ENCODE measurements at places on chromosomes 12 and 14.

GRCh38 chr12:91994208-91994797 lies 151.3 kb downstream of the BTG1 start:
- no peak for DNase-seq

DNA sequence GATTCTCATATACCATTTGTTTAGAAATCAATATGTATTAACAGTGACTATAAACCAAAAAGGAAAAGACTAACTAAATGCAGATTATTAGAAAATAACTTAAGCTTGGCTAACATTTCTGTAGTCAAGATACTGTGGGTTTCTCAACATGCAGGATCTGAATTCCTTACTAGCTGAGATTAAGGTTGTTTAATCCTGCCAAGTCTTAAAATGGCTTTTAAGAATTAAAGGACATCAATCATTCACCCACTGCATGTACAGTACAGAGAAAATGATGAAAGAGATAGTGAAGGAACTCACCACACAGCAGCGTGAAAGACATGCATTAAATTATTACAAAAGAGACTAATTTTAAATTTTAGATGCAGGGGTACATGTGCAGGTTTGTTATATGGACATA lies 3.8 kb downstream of the ACSS3 start:
- no peak for DNase-seq

DNA sequence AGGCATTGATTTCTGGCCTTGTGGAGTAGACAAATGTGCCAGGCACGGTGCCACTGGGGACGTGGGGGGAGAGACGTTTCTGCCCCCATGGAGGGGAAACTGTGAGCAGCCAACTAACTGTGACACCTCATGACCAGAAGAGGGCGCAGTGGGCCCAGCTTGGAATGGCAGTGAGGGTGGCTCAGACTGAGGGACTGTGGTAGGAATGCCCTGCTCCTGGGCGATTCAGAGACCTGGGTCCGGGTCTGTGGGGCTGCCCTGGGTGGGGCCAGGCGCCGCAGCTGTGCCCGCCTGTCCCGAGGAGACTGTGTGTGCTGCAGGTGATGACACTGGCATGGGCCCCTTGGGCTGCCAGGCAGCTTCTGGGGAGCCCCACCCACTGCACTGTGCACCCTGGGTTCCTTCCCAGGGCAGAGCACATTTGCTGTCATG lies 60.6 kb downstream of the SLC25A47 start:
- DNase-seq, result peak; percentile 61

GRCh38 chr14:105938055-105938863 lies 411.9 kb downstream of the TMEM121 start:
- no peak for DNase-seq

DNA sequence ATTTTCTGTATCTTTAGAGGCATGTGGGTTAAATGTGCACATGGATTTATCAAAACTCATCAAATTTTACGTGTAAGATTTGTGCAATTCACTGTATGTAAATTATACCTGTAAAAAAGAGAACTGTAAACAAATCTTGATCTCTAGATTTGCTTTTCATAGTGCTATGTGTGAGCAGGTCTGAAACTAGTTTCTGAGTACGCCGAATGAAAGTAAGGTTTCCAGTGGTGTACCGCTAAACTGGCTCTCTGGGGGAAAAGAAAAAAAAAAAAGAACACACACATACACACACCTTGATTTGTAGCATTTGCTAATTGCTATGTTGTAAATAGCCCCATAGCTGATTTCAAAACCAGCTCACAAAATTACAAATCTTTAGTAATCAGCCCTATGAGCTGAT lies 8.6 kb upstream of the SLC41A2 start:
- no peak for DNase-seq

DNA sequence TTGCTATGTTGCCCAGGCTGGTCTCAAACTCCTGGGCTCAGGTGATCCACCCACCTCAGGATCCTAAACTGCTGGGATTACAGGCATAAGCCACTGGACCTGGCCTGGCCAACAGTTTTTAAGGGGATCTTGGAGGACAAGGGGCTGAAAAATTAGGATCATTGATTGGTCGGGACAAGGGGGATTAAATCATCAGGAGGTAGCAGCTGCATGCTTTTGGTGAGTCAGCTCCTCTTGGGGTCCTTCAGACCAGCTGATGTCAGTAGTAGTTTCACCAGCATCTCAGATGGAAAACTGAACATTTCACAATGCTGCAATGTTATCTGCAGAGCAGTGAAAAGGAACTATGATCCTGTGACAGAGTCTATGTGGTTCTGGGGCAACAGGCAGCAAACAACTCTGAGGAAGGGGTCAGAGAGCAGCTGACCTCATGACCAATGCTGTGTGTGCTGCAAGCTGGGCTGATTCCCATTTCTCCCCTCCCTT lies 6.3 kb downstream of the LRRC74A start:
- no peak for DNase-seq

DNA sequence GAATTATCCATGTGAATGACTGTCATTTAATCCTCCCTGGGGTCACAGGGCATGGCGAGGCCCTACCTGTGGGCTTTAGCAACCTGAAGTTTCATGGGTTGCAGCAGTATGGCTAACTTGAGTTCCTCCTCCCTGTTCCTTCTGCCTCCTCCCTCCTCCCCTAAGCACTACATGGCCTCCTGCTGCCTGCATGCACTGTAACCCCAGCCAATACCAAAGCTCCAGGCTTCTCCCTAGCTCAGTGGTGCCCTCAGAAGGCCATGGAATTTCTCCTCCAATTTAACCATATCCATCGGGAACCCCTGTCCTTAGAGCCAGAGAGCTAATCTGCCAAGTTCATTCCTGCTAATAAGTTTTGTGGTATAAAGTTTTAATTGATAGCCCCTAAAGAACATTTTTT lies 95.1 kb downstream of the NT5DC3 start:
- DNase-seq, result no peak

Measured in ACHN (cell line).